ENCODE measurements at places on chromosomes 3 and 15.

GRCh38 chr3:139463466-139463865 is 12.8 kb downstream of the RBP2 start:
- no peak for DNase-seq

- DNase-seq = no peak
Measured at GRCh38 chr3:116426036-116426435, 19.3 kb downstream of the LSAMP start.

- no peak for DNase-seq
Measured at GRCh38 chr15:33040496-33040895, 154.0 kb downstream of the FMN1 start.

DNA sequence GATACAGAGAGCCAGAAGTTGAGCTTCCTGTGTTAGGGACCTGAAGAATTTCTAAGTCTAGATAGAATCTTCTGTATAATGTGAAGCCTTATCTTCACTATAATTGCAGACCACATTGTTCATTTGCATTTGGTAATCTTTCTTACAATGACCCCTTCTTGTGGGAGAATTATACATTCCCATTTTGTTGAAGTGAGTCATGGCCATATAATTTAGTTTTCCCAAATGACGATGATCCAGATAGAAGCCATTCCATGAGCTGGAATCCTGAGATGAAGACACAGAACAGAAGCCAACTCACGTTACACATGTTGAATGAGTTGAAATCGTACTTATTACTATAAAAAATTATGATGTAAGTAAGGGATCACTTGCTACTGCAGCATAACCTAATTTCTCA is 187.8 kb downstream of the TUSC7 start:
- no peak for DNase-seq

DNA sequence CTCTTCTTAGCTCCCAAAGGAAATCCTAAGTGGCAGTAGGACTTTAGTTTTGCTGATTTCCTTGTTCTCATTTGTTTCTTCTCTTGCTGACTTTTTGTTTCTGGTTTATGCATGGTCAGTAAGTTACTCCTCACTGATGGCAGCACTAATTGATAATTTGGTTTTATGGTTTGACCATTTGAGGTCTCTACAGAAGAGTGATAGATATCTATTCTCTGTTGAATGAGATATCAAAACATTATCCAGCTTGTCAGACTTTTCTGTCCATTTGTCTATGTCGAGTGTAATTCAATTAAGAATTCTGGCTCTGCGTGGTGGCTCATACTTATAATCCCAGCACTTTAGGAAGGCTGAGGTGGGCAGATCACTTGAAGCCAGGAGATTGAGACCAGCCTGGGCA is 84.5 kb upstream of the PLXND1 start:
- no peak for DNase-seq

- no peak for DNase-seq
Measured at GRCh38 chr15:43625106-43625505, 6.5 kb upstream of the STRC start.

GRCh38 chr15:46088486-46089445 is 453.9 kb downstream of the SQOR start:
- no peak for DNase-seq

GRCh38 chr3:127458696-127459604 is 131.6 kb downstream of the TPRA1 start:
- DNase-seq = no peak

DNA sequence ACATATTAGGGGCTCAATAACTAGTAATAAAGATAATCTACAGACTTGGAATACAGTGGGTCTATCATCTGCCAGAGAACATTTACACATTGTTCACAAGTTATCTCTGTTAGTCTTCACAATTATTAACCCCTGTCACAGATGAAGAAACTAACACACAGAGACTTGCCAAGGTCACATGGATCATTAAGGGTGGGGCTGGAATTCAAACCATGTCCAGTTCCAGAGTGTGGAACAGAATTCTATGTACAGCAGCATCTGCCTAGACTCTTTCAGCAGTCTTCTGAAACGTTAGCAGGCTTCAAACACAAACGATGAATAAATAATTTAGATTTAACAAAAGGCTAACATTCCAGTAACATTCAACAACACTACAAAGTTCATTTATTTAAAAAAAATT is 673.9 kb upstream of the NR2F2 start:
- DNase-seq = no peak
